Left ventricle myocardium inferior (tissue), 1 donor: ENCODE measurements at places on chromosomes 5 and 9. TPM values are rescaled to one million over a fixed set of nuclear protein-coding genes. Genes with fewer than 3 reads are reported as not detected.

Gene SLC9A3
- total RNA-seq = 0.91 TPM

GRCh38 chr5:1725641-1726468 lies 73.8 kb downstream of the MRPL36 start:
- no peak for DNase-seq

Gene PTGES
- total RNA-seq = 1.9 TPM

GRCh38 chr9:23979491-23979890 lies 153.5 kb upstream of the ELAVL2 start:
- DNase-seq = no peak

Gene PCDH1
- total RNA-seq = 16.1 TPM

Gene MAMDC2
- total RNA-seq = 9.0 TPM

DNA sequence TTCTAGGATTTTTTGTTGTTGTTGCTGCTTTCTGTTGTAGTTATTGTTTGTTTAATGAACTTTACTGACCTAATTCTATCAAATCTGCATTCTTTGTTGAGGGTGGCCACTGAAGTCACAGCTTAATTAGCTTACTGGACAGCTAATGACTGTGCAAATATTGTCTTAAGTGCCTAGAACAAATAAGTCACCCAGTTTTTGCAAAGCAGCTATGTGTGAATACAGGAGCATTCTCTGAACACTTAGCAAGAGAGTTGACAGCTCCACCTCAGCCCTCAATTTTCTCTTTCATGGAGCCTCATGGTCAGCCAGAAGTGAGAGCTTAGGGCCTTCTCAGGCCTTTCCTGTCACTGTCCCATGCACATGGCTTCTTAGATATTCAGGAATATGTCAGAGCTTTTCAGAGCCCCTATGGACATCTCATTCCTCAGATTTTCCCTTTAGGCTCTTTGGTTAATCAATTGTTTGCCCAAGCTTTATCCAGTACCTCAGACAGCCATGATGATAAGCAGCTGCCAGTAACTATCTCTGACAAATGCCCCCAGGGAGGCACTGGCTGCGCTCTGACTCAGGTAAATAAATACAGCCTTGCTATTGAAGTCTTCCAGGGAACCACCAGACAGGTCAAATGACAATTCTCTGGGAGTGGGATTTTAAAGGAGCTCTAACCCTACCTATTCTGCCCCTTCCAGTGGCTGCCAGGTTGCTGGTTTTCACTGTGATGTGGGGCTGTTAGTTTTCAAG lies 241.4 kb upstream of the IL12B start:
- no peak for DNase-seq

Gene AK8
- total RNA-seq = 0.74 TPM

- DNase-seq = peak; percentile 16
Measured at GRCh38 chr9:114278881-114279570, 43.9 kb upstream of the ORM1 start.

Gene GFI1B
- 0.27 TPM for total RNA-seq

DNA sequence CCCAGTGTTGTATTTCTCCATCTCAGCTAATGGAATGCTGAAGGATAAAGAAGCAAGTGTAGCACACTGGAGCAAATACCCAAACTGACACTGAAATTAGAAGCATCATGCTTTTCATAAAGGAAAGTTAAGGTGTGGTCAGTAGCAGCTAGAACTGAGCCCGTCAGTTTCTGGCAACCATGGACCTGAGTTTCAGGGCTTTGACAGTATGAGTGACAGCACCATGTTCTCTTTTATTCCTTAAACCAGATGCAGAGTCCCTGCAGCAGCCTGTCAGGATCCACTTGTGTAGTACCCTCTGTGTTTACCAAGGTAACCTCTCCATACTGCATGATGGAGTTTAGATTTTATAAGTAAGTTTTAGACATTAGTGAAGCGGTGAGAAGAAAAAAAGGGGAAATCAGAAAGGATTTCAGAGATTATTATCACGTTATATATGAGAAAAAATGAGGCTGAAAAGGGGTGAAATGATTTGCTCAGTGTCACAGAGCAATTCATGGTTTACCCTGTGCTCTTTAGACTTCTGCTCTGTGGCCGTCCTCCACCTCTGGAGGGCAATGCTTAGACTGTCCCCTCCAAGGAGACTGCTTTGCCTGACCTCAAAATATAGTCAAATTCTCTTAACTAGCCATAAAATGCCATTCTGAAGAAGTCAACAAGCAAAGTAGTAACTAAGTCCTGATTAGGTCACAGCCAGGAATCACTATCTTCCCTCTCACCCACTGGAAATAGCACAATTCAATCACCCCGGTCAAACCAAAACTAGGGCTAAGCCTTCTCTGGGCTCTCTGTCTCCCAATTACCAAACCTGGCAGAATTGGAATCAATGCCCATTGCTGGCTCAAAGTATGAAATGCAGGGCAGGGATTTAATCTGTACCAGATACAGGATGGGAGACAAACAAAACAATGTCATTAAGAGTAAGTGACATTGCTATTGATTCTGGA lies 10.5 kb upstream of the MYOT start:
- DNase-seq = no peak

Gene FAXDC2
- total RNA-seq = 23.5 TPM

- DNase-seq = no peak
Measured at GRCh38 chr9:131236161-131236560, 40.1 kb downstream of the FAM78A start.

GRCh38 chr9:121503444-121503843 lies 3.8 kb upstream of the GGTA1 start:
- DNase-seq = no peak

GRCh38 chr5:16754601-16755000 lies 137.8 kb upstream of the RETREG1 start:
- DNase-seq = no peak

GRCh38 chr5:73176250-73176649 lies 3.3 kb downstream of the TMEM174 start:
- DNase-seq = no peak

Gene IFNA4
- total RNA-seq = not detected

- no peak for DNase-seq
Measured at GRCh38 chr5:424301-425110, 18.5 kb upstream of the EXOC3 start.

DNA sequence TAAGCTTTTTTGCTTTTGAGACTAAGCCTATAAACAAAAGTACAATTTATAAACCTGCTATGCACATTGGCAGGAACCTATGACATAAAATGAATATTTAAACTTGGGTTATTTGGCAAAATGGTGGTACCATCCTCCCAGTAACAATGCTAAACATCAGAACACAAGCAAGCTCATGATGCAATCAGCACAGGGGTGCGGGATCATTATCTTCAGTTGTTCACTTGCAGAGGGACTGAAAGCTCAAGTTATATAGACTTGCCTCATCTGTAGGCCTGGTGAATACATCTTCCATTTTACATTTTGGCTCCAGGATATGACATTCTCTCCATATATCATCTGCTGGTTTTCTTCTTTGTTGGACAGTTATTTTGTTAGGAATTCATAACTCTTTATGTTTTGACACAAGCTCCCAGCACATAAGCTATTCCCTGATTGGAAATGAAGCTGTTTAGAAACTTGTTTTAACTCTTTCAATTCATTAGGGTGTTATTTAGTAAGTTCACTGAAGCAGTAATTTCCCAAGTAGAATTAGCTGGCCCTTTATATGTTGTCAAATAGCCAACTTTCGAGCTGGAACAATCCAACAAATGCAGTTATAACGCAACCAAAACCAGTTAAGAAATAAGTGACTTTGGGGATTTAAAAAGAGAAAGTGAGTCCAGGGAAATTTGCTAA lies 124.7 kb upstream of the LIFR start:
- no peak for DNase-seq

- no peak for DNase-seq
Measured at GRCh38 chr5:26791021-26791420, 247.4 kb downstream of the CDH9 start.

Gene CENPH
- 3.1 TPM for total RNA-seq
